Vagina (tissue), 2 donors: ENCODE measurements at places on chromosomes 2 and 18. TPM values are rescaled to one million over a fixed set of nuclear protein-coding genes. Genes with fewer than 3 reads are reported as not detected.

DNA sequence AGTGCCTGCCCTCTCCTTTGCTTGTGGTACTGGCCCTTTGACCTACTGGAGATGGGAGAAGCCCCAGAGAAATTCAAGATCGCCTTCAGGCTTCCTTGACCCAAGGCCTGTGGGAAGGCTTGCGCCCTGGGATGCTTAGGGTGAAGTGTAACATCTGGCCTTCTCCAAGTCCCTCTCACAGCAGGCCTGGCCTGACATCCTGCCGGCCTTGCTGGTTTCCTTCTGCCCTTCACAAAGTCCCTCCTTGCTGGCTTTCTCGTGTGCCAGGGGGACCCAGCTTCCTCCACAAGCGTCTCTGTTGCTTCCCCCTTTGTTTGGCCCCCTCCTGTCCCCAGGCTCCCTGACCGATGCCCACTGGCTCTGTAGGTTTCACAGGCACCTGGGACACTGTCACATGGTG, 26.4 kb downstream of the TCF7L1 start:
- DNase-seq, result no peak

DNA sequence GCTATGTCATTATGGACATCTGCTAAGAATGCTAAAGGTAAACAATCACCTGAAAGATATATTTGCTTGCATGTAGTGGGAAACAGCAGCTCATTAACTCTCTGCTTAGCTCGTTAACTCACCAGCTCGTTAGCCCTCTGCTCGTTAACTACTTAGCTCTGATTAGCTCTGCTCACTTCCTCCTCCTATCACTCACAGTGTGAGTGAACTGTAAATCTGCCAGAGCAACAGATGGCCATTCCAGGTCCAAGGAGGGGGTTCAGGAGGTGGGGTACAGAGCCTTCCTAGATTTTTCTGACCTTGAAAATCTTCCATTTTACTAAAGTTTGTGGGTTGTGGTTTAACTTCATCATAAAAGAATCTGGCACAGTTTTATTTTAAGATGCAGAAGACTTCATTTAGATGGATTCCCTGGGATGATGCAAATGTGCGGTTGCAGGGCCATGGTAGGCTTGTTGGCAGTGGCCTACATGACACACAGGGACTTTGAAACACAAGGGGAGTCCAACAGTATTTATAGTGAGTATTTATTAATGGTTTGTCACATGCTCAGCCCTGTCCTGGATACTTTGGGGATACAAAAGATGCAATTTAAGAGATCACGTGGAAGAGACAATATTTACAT, 1633.7 kb upstream of the CELF4 start:
- DNase-seq, result no peak

- no peak for DNase-seq
Observed at GRCh38 chr2:219947575-219947974, 320.1 kb downstream of the SLC4A3 start.

- DNase-seq, result no peak
Observed at GRCh38 chr18:6784046-6784445, 54.5 kb downstream of the ARHGAP28 start.

DNA sequence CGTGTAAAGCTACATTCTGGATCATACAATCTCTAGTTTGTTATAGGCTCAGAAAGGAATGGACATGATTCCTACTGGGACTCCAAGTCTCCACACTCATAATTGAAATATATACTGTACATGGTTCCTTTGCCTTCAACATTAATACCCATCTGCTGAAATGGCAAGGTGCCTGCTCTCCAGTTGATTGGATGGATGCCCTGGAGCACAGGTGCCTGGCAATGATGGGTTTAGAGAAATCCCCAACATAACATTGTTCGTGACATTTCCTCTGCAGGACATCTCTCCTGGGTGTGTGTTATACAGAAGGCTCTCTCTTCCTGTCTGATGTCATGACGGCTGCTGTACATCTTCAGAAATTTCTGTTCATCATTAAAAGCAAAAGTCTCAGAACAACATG, 449.7 kb upstream of the CWC22 start:
- no peak for DNase-seq

- no peak for DNase-seq
Observed at GRCh38 chr2:211391189-211391567, 834.8 kb downstream of the CPS1 start.

GRCh38 chr18:58496231-58496630, 132.7 kb downstream of the ALPK2 start:
- DNase-seq, result no peak

DNA sequence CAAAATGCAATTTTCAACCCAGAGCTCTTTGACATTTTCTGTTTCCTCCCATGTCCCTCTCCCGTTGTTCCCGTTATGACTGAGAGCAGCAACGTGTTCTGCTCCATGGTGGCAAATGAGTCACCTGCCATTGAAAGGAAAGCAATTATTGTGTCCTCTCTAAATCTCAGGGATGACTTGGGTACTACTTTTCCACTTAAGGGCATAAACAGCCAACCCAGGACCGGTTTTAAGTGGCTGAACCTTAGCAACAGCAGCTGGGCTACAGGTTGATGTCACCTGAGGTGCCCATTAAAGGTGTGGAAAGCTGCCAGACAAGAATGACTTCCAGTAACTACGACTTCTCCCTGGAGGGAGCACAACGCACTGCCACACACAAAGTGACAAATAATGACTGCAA, 236.8 kb downstream of the NCKAP5 start:
- DNase-seq, result peak; percentile 46

GRCh38 chr2:175414882-175415487, 233.5 kb upstream of the ATP5MC3 start:
- DNase-seq, result no peak

DNA sequence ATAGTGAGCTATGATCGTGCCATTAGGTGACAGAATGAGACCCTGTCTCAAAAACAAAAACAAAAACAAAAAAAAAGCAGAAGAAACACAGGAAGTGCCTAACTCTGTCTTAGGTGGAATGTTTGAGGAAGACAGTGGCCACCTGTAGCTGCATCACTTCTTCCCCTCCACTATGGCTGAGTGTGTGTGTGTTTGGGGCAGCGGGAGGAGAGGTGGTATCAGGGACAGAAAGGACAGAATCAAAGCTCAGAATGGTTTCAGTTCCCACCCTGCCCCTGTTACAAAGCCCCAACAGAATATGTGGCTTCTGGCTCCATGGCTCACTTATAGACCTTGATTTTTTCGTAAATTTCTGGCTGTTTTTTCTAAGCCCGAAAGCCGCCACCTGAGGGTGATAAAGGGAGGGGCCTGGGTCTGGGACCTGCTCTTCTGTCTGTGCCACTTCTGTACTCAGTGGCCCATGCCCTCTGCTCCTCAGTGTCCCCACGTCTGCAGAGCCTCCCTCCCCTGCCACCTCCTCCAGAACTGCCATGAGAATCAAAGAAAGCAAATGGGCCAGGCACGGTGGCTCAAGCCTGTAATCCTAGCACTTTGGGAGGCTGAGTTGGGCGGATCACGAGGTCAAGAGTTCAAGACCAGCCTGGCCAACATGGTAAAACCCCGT, 27.4 kb downstream of the SERTAD2 start:
- DNase-seq, result peak; percentile 52

- no peak for DNase-seq
Observed at GRCh38 chr2:60560734-60561644, 7.5 kb upstream of the BCL11A start.

- DNase-seq, result no peak
Observed at GRCh38 chr2:43454791-43455190, 141.0 kb downstream of the THADA start.

GRCh38 chr2:113257516-113258264, 21.0 kb downstream of the PAX8 start:
- no peak for DNase-seq

- DNase-seq, result no peak
Observed at GRCh38 chr18:61414086-61414485, 80.9 kb downstream of the CDH20 start.

DNA sequence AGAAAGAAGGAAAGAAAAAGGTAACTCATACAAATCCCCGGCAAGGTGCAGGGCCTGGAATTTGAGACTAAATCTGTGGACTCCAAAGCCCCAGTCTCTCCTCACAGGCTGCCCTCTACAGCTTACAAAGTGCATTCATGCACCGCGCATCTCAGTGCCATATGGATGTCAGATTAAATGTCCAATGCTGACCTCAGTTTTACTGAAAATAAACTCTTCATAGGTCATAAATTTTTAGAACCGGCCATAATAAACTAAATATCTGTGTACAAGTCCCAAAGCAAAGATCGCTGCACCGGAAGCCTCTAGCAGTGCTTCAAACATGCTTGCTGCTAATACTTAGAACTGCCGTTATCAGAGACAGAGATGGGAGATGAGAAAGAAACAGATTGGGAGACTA, 17.7 kb downstream of the ST6GAL2 start:
- no peak for DNase-seq

GRCh38 chr2:209382775-209383174, 41.1 kb upstream of the MAP2 start:
- DNase-seq, result no peak

- DNase-seq, result no peak
Observed at GRCh38 chr2:147182260-147182659, 662.6 kb upstream of the ACVR2A start.

DNA sequence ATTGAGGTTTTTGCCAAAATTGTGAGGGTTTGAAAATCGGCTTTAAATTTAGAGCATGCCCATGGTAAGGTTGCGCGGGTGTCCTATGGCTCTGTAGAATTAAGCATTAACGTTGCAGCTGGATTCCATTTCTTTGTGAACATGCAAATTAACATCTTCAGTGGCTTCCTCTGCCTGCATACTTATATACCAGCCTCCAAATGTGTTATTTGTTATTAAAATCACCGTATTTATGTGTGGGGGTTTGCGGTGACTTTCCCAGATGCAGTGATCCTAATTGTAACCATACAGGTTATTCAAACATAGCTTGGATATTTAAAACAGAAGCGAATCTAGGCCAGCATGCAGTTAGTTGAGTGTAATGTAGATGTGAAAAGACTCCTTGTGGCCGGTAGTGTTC, 80.2 kb downstream of the TGOLN2 start:
- no peak for DNase-seq

DNA sequence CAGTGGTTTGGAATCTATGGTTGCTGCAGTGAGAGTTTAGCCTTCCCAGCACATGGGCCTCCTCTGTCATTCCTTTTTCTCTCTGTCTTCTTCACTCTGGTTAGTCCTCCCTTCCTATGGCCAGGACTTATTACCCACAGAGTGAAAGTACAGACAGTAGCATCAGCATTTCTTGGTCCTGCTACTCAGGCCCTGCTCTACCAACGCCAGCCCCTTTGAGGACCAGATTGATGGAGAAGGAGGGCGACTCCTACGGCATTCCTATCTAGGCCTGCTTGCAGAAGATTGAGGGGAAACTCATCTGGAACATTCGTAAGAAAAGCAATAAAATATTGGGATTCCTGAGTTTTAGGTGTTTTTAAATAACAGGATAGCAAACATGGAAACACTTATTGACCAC, 43.5 kb downstream of the BMP10 start:
- no peak for DNase-seq

DNA sequence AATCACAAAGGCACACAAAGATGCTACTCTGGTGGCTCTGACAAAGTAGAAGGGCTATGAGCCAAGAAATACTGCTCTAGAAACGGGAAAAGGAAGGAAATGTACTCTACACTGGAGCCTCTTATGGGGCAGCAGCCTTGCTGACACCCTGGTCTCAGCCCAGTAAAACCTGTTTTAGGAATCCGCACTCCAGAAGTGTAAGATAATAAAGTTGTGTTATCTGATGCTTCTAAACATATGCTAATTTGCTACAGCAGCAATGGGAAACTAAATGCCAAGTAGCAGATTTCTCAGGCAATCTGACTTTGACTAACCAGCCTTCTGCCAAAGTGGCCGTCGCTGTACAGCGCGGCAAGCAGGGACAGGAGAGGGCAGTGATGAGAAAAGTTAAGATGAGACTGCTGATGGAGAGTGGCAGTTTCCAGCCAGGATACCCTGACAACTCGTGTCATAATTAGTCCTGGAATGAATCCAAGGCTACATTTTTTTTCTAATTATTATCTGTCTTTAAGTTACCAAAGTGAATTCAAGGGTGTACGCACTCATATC, 99.0 kb downstream of the NETO1 start:
- no peak for DNase-seq

DNA sequence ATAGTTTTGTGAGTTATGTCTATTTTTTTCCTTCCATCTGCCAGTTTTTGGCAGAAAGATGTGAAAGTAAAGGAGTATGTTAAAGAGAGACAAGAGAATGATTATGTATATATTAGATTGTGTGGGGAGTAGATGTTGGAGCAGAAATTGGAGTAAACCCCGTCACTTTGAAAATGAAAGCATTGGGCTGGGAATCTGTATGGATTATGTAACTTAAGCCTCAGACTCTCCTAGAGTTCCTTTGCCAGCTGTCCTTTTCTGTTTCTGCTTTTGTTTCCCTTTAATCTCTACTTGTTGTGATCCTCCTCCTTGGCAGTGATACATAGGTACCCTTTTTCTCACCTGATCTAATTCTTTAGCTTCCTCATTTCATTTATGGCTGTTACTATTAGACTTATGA, 19.2 kb downstream of the CCDC138 start:
- DNase-seq, result no peak

HSPD1 gene
- total RNA-seq, result 127 TPM

TNP1 gene
- total RNA-seq, result not detected

KDSR gene
- 42.0 TPM for total RNA-seq

UGT1A8 gene
- total RNA-seq, result not detected

IL36RN gene
- total RNA-seq, result 0.25 TPM

CDK5R2 gene
- total RNA-seq, result 0.49 TPM

CCL20 gene
- not detected for total RNA-seq

CYRIA gene
- total RNA-seq, result 12.5 TPM

IFIH1 gene
- total RNA-seq, result 12.3 TPM
